Hepatocyte (in vitro differentiated cells): ENCODE measurements at places on chromosomes 4 and X. TPM values are rescaled to one million over a fixed set of nuclear protein-coding genes. Genes with fewer than 3 reads are reported as not detected.

Gene IBSP
- 0.12 TPM in 1 of 2 replicates, not detected in the other for polyA plus RNA-seq

Gene TLR10
- not detected in 2 replicates for polyA plus RNA-seq

Gene ZAR1
- 0.49 TPM in 1 of 2 replicates, not detected in the other for polyA plus RNA-seq

GRCh38 chr4:138816875-138817274 lies 198.7 kb upstream of the NOCT start:
- DNase-seq = peak; percentile 39

DNA sequence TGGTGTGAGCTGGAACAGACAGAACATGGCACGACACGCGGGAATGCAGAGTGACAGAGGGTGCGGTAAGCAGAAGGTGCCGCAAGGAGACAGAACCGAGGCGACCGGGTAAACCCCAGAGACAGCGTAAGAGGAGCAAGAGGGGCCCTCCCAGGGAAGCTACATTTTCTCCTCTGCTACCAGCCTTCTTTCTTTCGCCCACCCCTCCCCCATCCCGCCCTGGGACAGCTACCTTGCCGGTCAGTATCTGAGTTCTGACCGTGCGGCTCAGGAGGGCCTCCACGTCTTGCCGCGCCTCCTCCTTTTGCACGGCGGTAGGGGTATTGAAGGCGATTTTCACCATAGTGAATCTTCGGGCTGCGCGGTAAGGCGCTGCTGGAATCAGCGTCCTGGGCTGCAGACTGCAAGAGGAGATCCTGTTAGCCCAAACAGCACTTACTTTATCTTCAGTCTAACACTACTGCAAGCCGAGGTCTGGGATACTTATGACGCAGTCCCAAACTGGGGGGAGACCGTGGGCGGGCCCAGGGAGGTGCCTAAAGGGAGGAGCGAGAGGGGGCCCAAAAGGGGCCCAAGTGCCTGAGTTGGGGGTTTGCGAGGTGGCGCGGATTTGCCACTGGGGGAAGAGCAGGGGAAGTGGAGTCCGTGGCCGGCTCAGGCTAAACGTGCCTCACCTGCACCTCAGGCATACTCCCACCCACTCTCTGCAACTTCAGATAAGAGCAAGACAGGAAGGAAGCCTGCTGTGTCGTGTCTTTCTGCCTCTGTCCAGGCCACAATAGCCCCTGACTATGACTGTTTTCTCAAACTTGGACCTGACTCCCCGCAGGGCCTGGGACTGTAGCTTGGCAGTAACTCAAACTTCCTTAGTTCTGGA lies at the start of gene ITM2A:
Gene ITM2A (minus strand): TSS at position 462 of the 877 bp plus-strand sequence. CDS start 119 bp downstream, at position 343.
- peak; percentile 35 for DNase-seq

- peak; percentile 8 for DNase-seq
Measured at GRCh38 chrX:142999199-142999701, 26.5 kb upstream of the SPANXN4 start.

- DNase-seq = no peak
Measured at GRCh38 chrX:8052909-8053308, 118.2 kb downstream of the VCX2 start.

- DNase-seq = no peak
Measured at GRCh38 chr4:88242144-88242543, 42.2 kb downstream of the PPM1K start.

GRCh38 chr4:182113779-182114178 lies 129.4 kb upstream of the TENM3 start:
- no peak for DNase-seq

GRCh38 chr4:23818097-23818885 lies 71.6 kb downstream of the PPARGC1A start:
- DNase-seq = peak; percentile 9

- DNase-seq = no peak
Measured at GRCh38 chr4:55382488-55383003, 13.2 kb upstream of the TMEM165 start.

DNA sequence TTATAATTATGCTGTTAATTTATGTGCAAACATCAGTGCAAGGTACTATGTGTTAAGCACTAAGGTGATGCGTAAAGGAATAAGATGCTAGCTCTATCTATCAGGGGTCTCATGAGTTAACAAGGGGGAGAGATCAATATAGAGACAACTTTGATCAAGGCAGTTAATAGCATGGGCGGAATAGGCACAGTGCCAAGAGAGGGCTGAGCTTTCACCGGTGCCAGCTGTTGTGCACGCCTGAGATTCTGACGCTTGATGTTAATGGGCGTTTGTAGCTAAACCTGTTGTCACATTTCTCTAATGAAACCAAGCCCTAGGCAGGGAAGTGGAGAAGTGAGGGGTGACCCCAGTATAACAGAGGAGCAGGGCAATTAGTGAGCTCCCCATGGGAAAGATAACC lies 86.0 kb upstream of the NMU start:
- DNase-seq = no peak

DNA sequence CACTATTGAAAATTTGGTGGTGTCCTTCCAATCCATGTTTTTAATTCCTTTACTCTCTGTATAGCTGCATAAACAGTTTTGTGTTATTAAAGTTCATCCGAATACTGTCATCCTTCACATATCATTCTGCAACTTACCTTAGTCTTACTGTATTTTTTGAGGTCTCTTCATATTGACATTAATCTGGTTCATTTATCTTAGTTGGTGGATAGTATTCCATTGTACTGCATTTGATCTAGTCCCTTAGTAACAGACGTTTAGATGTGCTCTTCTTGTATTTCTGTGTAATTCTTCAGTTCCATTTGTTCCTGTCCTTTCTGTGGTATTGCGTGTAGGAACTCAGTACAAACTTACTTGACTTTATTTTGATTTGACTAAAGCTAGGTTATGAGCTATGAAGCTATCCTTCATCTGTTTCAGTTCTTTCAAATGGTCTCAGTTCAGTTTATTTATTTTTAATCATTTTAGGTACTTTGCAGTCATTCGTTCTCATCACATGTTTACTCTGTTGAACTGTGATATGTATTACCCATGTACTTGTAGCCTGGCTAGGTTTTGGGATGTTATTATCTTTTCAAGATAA lies 41.3 kb downstream of the RAPGEF2 start:
- no peak for DNase-seq

GRCh38 chr4:69124941-69125340 lies 28.7 kb downstream of the UGT2B7 start:
- no peak for DNase-seq

GRCh38 chrX:37829721-37830120 lies 17.6 kb downstream of the DYNLT3 start:
- no peak for DNase-seq

DNA sequence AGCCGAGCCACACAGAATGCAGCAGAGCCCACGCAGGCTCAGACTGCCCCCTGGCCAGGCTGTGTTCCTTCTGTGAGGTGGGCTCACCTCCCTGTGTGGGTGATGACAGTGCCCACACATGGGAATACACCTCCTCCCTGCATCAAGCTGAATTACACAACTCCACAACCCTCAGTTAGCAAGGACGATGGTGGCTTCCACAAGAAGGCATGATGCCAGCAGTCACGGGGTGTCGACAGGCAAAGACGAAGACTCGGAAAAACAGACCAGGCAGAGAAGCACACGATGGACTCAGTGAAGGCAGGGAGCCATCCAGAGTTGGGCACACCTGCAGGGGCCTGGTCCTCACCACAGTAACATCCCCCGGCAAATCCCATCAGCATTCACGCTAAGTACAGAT lies 12.1 kb downstream of the LETM1 start:
- DNase-seq = no peak

- peak; percentile 7 for DNase-seq
Measured at GRCh38 chrX:136528645-136529315, 3.2 kb upstream of the VGLL1 start.

DNA sequence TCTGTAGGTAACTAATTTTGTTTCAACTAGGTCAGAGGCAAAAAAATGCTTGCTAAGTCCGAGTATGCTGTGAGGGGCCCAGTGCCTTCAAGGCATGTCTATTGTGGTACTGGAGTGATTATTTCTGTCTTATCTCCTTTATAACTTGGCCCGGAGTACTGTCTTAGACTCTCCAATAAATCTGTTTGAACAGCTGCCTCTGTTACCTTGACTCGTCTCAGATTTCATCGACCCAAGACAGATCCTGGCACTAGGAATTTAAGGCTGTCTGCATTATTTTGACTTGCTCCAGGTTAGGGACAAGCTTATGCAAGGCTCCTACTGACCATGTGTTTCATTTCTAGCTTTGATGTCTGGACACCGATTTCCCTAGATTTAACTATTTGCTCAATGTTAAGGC lies 41.1 kb upstream of the NKAP start:
- DNase-seq = no peak

DNA sequence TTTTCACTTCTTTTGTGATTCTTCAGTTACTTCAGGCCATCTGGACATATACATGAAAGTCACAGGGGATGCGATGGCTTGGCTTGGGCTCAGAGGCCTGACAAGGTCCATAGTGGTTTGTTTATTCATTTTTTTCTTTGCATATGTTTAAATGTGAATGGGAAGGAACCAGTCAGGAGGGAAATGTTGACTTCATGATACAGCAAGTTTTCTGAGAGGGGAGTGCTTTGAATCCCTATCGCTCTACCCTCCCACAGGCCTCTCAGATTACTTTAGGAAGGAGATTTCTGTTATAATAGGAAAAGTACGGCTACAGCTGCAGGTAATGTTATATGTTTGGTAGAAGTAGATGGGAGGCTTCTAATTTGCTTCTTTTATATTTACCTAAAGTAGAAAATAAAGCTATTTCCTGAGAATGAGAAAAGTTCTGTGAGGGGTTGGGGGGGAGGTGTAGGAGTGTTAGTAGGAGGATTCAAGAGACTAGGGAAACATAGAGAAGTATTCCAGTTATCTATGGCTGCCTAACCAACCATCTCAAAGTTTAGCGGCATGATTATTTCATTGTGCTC lies 322.9 kb downstream of the RAPGEF2 start:
- no peak for DNase-seq

- peak; percentile 62 for DNase-seq
Measured at GRCh38 chr4:94757192-94758140, at the start of gene BMPR1B. Gene BMPR1B (plus strand): TSS chr4:94757955. CDS start chr4:95104425, 346,470 bp downstream.

DNA sequence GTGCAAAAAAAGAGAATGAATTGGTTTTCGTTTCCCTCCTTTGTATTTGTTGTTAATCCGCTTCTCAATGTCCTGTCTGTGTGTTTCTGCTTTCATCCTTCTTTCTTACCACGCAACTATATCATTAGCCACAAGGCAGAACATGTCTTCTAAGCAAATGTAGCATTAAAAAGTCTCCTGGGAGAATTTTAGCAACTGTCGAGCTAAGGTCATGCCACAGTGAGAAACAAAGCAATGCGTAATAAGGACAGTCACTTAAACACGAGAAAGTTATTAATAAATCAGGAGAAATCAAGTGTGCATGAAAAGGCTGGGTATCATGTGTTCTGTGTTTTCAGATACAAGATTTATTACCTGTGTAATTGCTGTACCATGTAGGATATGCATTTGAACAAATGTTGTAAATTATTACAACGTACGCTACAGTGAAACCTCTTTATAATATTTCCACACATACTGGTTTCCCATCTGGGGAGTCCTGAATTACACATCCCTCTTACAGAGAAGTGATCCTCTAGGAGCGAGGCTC lies 890.8 kb downstream of the TRIML1 start:
- no peak for DNase-seq

DNA sequence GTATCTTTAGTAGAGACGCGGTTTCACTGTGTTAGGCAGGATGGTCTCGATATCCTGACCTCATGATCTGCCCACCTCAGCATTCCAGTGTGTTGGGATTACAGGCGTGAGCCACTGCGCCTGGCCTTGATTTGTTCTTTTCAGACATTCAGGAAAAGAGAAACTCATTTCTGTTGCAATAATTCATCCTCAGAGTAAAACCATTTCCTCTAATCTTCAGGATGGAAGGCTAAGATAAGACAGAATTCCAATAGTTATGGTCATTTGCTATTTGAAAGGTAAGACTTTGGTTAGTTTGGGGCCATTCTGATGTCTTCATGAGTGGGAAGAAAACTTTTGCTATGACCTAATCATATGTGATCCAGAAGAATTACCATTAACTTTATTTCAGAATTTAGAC lies 83.0 kb downstream of the LRP2BP start:
- no peak for DNase-seq

DNA sequence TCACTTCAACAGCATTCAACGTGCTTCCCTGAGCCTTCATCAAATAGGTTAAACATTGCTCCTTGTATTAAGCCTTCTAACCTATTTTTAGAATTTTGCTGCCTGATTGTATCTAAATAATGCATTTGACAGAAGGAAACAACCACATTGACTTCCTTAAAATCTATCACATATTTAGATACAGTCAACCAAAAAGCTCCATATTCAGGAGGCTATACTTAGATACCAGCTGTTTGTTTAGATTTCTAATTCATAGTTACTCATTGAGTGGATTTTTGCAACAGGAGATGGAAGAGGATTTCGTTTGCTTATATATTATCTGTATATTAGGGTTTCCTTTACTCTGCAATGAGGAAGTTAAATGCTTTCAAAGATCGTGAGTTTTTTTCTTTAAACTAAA lies 241.1 kb upstream of the PPP1R2C start:
- DNase-seq = no peak

- no peak for DNase-seq
Measured at GRCh38 chr4:82381235-82381634, 7.4 kb upstream of the HNRNPD start.

DNA sequence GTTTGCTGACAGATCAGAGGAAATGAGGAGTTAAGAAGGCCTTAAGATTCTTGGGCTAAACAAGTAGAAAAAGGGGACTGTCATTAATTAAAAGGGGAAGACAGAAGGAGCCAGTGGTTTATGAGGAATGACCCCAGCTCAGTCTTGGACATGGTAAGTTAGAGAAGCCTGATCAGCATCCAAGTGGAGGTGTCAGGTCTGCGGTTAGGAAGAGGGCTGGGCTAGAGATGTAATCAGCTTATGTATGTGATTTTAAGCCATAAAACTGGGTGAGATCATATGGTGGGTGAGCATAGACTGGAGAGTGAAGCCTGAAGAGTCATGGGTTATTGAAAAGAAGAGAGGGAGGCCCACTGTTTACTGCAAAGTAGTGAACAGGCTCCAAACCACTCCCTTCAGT lies 246.1 kb downstream of the NR3C2 start:
- DNase-seq = no peak

GRCh38 chrX:13808865-13809264 lies 8.0 kb downstream of the GPM6B start:
- no peak for DNase-seq

GRCh38 chr4:76726176-76726575 lies 171.8 kb downstream of the SOWAHB start:
- no peak for DNase-seq

GRCh38 chrX:34900691-34901090 lies 41.9 kb upstream of the FAM47B start:
- DNase-seq = no peak

GRCh38 chrX:497186-498014 lies 110.7 kb upstream of the PPP2R3B start:
- DNase-seq = no peak

GRCh38 chr4:54276641-54277430 lies 47.7 kb downstream of the PDGFRA start:
- DNase-seq = no peak

DNA sequence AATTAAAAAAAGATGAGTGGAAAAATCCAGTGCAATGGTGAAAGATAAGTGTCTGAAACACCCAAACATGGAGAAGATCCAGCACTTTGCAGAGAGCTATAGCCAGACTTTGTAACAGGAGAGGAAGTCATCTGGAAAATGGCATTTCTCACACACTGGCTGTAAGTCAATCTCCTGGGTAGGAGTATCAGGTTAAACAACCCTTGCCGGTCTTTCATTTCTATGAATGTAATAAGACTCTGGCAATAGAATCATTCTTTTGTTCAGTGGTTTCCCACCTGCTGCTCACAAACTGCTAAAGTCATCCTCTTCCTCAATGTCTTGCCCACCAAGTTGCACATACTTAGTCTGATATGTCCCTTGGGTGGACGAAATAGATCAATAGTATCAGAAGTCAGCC lies 94.0 kb upstream of the ATP8A1 start:
- DNase-seq = no peak

GRCh38 chr4:29295280-29295679 lies 1424.9 kb upstream of the PCDH7 start:
- no peak for DNase-seq

- DNase-seq = peak; percentile 57
Measured at GRCh38 chr4:6095023-6095752, 77.0 kb upstream of the C4orf50 start.
